Mesothelial cell of epicardium (in vitro differentiated cells): ENCODE measurements at places on chromosomes 11 and 22. TPM values are rescaled to one million over a fixed set of nuclear protein-coding genes. Genes with fewer than 3 reads are reported as not detected.

OR52H1 gene
- 0.73 to 1.6 TPM (median 1.3 TPM) in 3 replicates for total RNA-seq

DNA sequence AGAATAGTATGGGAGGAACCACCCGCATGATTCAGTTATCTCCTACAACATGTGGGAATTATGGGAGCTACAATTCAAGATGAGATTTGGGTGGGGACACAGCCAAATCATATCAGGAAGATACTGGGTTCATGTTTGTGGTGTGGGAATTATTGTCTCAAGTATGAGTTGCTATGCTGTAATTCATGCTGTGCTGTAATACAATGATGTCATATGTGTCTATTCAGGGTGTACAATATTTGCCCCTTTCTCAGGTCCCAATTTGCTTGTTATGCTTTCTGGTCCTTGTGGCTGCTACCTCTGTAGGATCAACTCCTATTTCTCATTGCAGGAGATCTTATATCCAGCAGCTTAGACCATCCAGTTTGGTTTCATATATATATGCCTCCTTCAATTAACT, 52.2 kb upstream of the ARHGAP20 start:
- DNase-seq = no peak

GRCh38 chr22:17422736-17423343, 53.6 kb downstream of the CECR2 start:
- no peak for DNase-seq

- no peak for DNase-seq
These were observed 345.0 kb downstream of the CADM1 start for GRCh38 chr11:115159207-115159606.

JRKL gene
- 12.2 to 12.9 TPM (median 12.7 TPM) in 3 replicates for total RNA-seq

DNA sequence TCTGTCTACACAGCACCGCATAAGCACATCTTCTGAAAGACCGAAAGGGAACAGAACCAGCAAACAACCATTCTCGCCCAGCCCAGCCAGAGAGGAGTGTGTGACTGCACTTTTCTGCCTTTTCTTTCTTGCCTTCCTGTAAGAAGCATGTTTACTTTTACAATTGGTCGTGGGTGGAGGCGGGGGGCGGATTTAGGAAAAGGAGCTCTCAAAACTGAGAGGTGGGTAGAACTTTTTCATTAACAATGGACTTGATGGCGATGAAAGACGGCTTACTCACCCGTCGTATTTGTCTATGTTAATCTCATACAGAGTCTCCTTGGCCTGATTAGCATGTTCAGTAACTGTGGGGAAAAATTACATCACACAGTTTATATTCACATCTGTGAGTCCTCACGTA, 27.2 kb downstream of the CERK start:
- no peak for DNase-seq

DNA sequence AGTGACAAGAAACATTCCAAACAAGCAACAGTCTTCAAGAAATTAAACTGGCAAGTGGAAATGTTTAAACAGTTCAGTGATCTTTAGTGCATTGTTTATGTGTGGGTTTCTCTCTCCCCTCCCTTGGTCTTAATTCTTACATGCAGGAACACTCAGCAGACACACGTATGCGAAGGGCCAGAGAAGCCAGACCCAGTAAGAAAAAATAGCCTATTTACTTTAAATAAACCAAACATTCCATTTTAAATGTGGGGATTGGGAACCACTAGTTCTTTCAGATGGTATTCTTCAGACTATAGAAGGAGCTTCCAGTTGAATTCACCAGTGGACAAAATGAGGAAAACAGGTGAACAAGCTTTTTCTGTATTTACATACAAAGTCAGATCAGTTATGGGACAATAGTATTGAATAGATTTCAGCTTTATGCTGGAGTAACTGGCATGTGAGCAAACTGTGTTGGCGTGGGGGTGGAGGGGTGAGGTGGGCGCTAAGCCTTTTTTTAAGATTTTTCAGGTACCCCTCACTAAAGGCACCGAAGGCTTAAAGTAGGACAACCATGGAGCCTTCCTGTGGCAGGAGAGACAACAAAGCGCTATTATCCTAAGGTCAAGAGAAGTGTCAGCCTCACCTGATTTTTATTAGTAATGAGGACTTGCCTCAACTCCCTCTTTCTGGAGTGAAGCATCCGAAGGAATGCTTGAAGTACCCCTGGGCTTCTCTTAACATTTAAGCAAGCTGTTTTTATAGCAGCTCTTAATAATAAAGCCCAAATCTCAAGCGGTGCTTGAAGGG, 6.0 kb downstream of the MALAT1 start:
- no peak for DNase-seq

GCAT gene
- 9.8 to 13.2 TPM (median 12.5 TPM) in 3 replicates for total RNA-seq

DNA sequence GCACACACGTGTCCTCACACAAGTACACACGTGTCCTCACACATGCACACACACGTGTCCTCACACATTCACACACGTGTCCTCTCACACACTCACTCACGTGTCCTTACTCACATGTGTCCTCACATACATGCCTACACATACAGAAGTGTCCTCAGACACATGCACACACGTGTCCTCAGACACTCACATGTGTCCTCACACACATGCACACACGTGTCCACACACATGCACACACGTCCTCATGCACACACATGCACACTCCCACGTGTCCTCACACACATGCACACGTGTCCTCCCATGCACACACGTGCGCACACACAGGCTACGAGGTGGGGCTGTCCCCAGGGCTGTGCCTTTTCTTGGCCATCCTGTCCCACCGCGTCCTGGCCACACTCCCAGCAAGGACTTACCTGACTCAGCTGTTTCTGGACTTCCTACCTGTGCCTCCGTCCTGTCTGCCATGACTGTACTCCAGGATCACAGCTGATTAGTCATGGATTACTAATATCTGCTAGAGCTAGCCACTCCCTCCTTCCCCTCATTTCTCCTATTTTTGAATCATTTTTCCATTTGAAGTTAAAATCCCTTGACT, 990.2 kb downstream of the BRD1 start:
- DNase-seq = no peak

HIC2 gene
- total RNA-seq = 26.6 to 27.3 TPM (median 27.2 TPM) in 3 replicates

GRCh38 chr22:44759430-44760310, 7.3 kb downstream of the ARHGAP8 start:
- no peak for DNase-seq

GRCh38 chr11:59028105-59028504, 58.0 kb upstream of the GLYATL1B start:
- no peak for DNase-seq
